ENCODE measurements at places on chromosomes 13 and 19.

DNA sequence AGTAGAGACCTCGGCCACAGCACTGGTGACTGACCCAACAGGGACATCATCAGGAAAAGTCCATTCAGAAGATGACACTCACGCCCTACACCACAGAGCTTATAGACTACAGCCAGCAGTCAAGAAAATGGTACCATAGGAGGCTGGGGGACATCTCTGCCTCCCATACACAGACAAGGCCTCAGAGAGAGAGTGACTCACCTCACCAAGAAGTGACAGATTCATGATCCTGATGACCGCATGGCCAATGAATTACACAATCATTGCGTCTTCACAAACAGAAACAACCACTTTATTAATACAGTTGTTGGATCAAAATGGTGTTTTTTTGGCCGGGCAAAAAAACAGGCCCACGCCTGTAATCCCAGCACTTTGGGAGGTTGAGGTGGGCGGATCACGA is 260.8 kb upstream of the TSHZ3 start:
- DNase-seq = no peak

DNA sequence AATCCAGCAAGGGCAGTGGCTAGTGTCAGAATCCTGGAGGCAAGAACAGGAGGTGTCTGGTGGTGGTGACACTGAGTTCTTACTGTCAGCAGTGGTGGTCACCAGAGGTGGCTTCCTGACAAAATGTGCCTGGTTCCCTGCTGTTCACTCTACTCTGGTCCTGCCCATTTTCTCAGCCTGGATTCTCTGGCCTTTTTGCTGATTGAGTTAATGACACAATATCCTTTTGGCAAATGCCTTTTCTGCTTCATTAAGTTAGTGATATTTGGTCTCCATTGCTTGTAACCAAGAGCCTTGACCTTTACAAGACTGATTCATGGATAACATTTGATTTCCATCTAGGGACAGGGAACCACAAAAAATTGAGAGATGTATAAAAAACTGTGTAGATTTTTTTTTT is 51.1 kb downstream of the RFC3 start:
- no peak for DNase-seq

DNA sequence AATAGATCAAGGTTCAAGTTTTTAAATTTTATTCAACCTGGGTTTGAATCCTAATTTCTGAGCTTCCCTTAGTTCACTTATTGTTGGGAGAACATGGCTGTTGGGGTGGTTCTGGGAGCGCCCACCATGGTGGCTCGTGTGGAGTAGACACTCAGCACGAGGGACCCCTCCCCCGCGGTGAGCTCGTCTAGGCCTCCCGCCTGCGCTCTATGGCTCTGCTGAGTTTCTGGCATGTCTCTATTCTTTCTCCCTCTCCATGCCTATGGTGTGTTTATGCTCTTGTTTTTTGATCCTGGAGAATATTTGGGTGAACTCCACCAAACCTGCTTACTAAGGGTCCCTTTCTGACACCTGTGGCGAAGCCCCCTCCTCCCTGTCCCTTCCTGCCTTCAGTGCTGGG is 1.6 kb upstream of the EPN1 start:
- no peak for DNase-seq

DNA sequence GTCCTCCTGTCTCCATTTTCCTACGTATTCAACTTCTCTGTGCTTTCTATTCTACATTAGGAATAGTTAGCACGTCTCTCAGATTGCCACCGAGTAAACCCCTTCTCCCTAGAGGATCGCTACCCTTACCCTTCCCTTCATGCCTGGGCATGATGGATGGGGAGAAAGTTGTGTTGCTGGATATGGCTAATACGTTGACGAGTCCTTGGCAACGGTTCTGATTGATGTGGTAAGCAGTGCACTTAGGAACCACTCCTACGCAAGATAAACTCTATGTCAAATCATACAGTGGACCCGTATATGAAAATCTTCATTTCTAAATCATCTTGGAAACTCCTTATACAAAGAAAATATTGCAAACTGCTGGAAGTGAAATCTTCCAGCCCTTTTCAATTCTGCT is 224.5 kb downstream of the EFNB2 start:
- no peak for DNase-seq

GRCh38 chr19:7505288-7505681 is 10.6 kb upstream of the ZNF358 start:
- DNase-seq = no peak

DNA sequence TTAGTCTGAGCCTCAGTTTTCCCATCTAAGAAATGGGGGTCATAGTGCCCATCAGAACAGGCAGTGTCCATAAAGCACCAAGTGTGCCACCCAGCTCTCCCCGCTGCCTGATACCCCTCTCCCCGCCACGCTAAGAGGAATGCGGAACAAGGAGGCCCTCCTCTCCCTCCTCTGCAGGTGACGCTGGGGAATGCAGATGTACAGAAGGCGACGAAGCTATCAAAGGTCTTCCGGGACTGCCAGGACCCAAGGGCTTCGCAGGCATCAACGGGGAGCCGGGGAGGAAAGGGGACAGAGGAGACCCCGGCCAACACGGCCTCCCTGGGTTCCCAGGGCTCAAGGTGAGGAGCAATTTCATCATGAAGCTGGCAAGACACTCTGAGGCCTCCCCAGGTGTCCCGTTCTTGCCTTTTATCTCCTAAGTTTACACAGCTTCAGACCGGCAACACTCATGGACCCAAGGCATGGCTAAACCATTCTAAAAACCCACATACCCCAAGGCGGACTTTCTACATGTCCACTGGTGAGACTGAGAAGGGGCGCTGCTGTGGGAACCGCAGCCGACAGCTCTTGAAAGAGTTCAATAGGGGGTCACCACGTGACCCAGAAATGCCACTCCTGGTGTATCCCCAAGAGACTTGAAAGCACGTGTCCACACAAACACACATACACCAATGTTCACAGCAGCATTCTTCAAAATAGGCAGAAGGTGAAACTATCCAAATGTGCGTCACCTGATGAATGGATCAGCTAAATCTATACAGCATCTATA is 102.7 kb downstream of the RAB20 start:
- DNase-seq = no peak

DNA sequence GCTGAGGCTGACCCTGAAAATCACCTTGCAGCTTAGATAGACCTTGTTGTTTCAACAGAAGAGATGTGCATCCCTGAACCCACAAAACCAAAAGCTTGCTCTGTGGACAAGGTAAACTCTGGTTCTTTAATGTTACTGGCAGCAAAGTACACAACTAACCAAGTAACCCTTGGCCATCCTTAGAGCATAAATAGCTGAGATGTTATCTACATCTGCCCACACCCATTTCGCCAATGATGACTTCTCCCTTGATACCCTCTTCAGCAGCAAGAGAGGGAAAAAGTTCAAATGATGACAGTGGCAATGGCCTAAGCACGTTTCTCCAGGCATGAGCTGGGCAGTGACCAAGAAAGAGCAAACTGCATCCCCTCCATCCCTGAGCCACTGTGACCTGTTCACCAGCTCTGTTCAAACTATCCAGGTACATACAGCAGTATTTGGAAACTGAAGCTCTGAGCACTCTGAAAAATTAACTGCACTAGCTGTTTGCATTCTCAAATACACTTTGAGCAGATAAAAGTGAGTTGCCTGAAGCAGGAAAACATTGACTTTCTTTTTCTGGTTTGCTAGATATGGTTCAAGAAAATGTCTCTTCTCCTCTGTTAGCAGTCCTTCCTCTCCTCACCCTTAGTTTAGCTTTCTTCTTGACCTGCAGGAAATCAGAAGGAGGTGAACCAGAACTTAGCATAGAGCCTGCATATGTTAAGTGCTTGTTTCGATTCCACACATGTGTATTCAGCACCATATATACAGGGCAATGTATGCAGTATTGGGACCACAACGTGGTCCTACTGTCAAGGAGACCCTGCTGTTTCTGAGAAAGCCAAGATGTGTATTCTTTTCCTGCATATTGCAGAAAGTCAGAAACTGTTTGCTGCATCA is 231.7 kb downstream of the FOXO1 start:
- DNase-seq = no peak

- no peak for DNase-seq
Measured at GRCh38 chr19:1857648-1858326, 5.6 kb downstream of the KLF16 start.

- DNase-seq = no peak
Measured at GRCh38 chr19:29576046-29576606, 30.0 kb upstream of the POP4 start.

DNA sequence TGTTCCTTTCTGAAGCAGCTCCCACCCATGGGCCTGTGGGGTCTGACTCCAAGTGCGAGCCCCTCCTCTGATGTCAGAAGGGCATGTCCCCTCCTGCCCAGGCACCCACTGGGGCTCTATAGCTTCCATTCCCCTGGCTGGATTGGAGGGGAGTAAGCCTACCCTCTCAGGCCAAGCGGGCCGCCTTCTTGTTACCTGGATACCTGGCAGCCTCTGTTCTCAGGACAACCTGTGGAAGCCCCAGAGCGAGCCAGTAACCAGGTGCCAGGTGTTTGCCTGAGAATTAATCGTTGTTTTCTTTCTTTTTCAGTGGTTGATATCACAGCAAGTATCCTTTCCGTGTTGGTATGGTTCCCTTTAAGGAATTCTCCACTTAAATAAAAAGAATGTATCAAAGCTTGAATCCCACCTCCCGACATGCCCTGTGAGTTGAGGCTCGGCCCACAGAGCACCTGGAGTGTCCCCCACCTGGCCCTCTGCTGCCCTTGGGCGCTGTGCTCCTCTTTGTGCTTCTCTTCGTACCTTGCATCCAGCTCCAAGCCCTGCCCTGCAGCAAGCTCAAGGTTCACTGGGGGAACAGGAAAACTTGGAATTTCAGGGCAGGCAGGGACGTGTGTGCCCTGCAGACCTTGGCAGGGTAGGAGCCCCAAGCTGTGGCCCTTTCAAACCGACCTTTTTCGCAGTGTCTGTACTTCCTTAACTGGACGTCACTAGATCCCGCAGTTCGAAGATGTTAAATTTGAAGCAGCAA is 15.0 kb downstream of the MAU2 start:
- DNase-seq = no peak
